Transverse colon (tissue), 4 donors: ENCODE measurements at places on chromosomes 4 and X. TPM values are rescaled to one million over a fixed set of nuclear protein-coding genes. Genes with fewer than 3 reads are reported as not detected.

DNA sequence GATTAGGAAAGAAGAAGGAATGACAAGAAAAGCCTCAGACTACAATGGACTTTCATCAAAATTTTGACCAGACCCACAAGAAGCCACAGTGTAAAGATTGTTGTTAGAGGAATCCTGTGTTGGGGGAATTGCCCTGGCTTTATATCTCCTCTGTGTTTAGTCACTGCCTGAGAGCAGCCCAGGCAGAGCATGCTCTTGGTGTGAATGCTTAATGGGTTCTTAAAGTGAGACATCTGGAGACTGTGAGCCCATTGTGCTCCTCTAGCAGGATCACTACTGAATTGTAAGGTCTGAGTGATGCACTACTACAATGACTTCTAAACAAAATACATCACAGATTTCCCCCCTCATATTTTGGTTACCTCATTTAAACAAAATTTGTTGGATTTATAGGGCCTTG lies 1860.5 kb upstream of the ADGRL3 start:
- no peaks in the 10 kb centered on the region for H3K36me3 ChIP-seq
- H3K4me1 ChIP-seq = no peaks in the 10 kb centered on the region
- H3K27me3 ChIP-seq = no peaks in the 10 kb centered on the region
- no peak overlapping the region for H3K27ac ChIP-seq
- H3K4me3 ChIP-seq = no peak overlapping the region
- DNase-seq = no peak

DNA sequence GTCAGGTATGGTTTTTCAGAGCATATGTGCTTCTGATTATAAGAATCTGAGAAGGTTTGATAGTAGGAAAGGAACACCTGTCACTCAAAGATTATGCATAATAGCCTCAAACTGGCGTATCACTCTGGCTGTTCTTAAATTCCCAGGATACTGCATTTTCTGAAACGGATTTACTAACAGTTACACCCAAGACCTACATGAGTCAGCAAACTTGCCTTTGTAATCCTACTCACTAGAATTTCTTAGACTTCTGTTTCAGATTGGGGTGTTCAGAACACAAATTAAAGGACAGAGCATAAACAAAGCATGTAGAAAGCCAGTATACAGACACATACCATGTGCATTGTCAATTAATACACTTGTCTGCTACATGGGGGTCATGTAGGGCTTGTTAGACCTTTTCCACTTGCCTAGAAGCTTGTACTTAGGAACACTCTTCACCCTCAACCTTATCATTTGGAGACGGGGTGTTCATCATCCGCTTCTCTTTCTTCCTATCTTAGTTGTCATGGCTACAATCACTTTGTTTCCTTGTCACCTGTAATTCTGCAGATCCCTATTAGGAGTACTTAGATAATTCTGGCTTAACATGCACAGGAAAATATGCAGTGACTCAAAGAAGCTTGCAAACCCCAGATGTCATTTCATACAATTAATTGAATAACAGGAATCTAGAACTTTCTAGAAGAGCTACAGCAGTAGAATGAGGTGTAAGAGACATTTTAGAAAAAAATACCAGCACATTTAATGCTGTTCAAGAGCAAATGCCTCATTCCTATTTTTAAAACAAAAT lies 593.0 kb upstream of the TENM3 start:
- H3K4me1 ChIP-seq = no peaks in the 10 kb centered on the region
- H3K27me3 ChIP-seq = no peaks in the 10 kb centered on the region
- DNase-seq = no peak
- no peaks in the 10 kb centered on the region for H3K36me3 ChIP-seq
- no peak overlapping the region for H3K4me3 ChIP-seq

DNA sequence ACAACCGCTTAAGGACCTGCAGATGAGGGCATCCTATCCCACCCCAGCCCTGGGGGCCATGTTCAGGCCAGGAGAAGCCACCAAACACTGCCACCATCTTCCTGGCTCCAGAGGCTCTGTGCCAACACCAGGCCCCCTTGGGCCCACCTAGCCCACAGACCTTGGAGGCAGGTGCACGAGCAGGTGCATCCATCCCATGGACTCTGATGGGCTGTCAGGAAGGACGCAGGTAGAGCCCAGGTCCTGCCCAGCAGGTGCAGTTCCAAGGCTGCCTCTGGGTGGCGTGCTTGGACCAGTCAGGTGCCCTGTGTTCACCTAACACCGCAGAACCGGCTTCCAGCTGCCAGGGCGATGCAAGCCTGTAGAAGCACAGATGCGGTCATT lies 22.8 kb upstream of the PDE6B start:
- H3K36me3 ChIP-seq = no peaks in the 10 kb centered on the region
- DNase-seq = peak; percentile 88
- peaks cover 32% of the 10 kb centered on the region for H3K27me3 ChIP-seq
- no peaks in the 10 kb centered on the region for H3K4me1 ChIP-seq
- H3K27ac ChIP-seq = no peak overlapping the region

DNA sequence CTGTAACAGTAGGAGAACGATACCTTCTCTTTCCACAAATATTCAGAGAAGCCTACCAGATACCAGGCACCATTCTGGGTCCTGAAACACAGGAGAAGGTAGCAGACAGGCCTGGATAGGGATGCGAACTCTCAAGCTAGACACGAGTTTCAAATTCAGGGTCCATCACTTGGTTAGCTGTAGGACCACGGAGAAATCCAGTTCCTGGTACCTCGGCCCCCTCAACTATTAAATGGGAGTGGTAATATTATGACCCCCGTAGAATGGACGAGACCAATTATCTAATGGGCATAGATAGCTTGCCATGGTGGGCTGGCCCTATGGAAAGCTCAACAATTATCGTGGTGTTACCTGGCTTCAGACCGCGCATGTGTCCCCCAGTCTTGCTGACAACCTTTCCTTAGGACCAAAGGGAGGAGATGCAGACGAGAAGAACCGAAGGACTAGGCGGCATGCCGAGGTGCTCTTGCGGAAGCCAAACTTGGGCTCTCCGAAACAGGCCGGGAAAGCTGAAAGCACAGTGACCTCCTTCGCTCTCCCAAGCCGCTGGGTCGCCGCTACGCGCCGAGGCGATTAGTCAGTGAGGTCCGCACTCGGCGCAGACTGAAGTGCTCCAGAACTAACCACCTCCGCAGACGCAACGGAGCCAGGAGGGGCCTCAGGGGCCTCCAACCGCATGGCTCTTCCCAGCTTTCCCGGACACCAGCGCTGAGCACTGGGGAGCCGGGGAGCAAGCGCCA lies 19.6 kb downstream of the NKX3-2 start:
- no peak overlapping the region for H3K27ac ChIP-seq
- H3K36me3 ChIP-seq = no peaks in the 10 kb centered on the region
- H3K4me1 ChIP-seq = peaks cover 4% of the 10 kb centered on the region
- peaks cover 95% of the 10 kb centered on the region for H3K27me3 ChIP-seq
- no peak overlapping the region for H3K4me3 ChIP-seq

GRCh38 chr4:25060963-25061340 lies 30.2 kb upstream of the LGI2 start:
- H3K4me3 ChIP-seq = no peak overlapping the region
- no peaks in the 10 kb centered on the region for H3K36me3 ChIP-seq
- H3K4me1 ChIP-seq = no peaks in the 10 kb centered on the region
- H3K27me3 ChIP-seq = no peaks in the 10 kb centered on the region
- DNase-seq = no peak

DNA sequence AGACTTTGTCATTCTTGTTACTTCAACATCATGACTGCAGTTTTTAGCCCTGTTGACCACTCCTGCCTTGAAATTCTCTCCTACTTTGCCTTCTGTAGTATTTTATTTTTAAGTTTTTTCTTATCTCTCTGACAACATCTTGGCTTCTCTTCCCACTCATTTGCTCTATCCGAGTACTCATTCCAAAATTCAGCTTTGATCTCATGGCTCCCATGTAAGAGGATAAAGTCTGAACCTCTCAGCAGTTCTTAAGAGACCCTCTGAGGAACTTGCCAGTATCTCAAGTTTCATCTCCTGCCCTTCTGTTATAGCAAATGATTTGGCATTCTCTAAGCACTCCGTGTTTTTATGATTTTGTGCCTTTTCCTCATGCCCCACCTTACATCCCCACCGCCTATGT lies 67.7 kb downstream of the GALNT7 start:
- peaks cover 39% of the 10 kb centered on the region for H3K4me1 ChIP-seq
- H3K4me3 ChIP-seq = no peak overlapping the region
- no peaks in the 10 kb centered on the region for H3K36me3 ChIP-seq
- no peak for DNase-seq
- H3K27me3 ChIP-seq = no peaks in the 10 kb centered on the region

DNA sequence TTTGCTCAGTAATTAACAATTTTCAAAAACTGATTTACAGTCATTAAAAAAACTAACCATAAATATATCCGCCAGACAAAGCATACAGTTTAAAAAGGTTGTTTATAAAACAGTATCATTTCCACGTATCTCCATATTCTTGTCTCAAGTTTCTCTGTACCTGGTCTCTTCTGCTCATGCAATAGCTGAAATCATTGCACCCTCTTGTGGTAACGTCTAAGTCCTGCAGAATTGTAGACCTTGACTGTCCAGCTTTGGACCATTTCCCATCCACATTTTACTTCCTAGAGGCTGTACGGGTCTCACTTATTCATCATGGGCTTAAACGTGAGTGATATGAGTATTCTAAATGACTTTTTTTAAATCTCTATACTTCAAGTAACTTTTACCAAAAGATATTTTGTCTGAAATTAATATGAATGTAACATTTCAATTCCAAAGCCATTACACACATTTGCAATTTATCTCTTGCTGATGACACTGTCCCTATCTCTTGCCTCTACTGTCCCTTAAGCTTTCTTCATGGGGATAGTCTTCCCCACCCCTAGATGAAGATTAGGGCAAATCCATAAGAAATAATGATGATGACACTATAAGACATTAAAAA lies 118.5 kb downstream of the BTC start:
- peaks cover 5% of the 10 kb centered on the region for H3K4me1 ChIP-seq
- DNase-seq = no peak
- no peak overlapping the region for H3K27ac ChIP-seq
- no peak overlapping the region for H3K4me3 ChIP-seq
- no peaks in the 10 kb centered on the region for H3K27me3 ChIP-seq

- no peaks in the 10 kb centered on the region for H3K27me3 ChIP-seq
- no peaks in the 10 kb centered on the region for H3K36me3 ChIP-seq
Measured at GRCh38 chr4:75848891-75849290, 53.4 kb downstream of the PPEF2 start.

DNA sequence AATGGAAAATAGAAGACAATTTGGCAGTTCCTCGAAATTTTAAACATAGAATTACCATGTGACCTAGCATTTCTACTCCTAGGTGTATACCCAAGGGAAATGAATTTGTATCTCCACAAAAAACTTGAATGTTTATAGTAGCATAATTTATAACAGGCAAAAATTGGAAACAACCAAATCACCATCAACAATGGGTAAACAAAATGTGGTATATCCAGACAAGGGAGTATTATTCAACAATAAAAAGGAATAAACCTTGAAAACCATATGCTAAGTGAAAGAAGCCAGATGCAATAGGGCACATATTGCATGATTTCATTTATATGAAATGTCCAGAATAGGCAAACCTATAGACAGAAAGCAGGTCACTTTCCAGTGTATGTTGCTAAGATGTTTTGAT lies 83.8 kb downstream of the SNX25 start:
- H3K27me3 ChIP-seq = no peaks in the 10 kb centered on the region
- no peak overlapping the region for H3K4me3 ChIP-seq
- H3K36me3 ChIP-seq = no peaks in the 10 kb centered on the region
- H3K4me1 ChIP-seq = no peaks in the 10 kb centered on the region

DNA sequence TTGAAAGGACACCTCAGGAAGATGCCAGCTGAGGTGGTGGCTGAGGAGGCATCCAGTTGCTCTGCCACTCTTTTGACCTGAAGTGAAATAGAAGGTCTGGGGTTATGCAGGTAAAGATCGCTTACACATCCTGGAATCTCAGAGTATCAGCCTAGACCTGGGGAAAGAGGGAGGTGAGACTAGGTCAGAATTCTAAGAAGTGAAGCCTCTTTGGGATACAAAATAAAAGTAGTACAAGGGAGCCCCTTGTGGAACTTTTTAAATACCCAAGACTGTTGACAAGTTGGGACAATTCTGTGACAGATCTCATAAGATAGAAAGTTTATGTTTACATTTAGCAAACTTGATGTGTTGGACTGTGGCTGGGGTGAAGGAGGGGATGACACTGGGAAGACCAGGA lies 263.1 kb downstream of the SPRY1 start:
- no peaks in the 10 kb centered on the region for H3K36me3 ChIP-seq
- no peak for DNase-seq
- H3K4me3 ChIP-seq = no peak overlapping the region
- no peaks in the 10 kb centered on the region for H3K27me3 ChIP-seq

DNA sequence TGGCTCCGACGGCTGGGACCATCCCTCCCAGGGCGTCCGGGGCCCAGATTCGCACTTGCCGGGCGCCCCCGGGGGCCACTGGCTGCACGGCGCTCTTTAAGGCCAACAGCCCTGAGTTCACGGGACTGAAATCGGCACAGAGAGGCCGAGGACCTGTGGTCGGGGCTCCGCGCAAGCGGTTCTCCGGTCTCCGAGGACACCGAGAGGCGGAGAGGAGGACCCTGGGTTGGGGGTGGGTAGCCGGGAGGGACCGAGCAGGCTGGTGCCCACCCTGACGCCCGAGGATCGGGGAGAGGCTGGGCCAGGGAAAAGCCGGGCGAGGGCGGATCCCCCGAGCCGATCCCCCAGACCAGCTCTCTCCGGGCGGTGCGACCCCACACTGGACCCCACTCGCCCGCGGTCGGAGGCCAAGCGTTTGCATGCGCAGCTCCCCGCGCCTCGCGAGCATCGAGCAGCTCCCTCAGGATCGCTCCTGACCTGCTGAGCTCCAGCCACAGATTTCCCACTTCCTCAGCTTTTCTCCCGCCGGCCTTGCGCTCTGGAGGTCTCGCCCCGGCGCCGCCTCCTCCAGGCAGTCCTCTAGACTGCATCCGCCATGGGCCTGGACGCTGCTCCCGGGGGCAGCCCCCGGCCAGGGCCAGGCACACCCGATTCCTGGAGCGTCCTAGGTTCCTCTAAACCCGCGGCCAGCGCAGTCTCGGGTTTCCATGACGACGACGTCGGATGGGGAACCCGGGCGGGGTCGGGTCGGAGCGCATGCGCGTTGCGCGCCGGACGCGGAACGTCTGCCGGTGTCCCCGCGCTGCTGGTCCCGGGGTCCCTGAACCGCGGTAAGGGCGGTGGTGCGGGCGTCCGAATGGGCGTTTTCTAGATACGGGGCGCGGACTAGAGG lies 17.6 kb upstream of the NAT8L start:
- peak overlapping the region; percentile 90 for H3K4me3 ChIP-seq
- H3K27ac ChIP-seq = peak overlapping the region; percentile 70
- peak; percentile 86 for DNase-seq
- H3K36me3 ChIP-seq = no peaks in the 10 kb centered on the region
- H3K4me1 ChIP-seq = peaks cover 17% of the 10 kb centered on the region

GRCh38 chrX:16646366-16647138 lies 3.4 kb upstream of the S100G start:
- H3K27ac ChIP-seq = no peak overlapping the region
- H3K36me3 ChIP-seq = no peaks in the 10 kb centered on the region
- DNase-seq = no peak
- H3K4me1 ChIP-seq = no peaks in the 10 kb centered on the region

Gene SMIM10
- total RNA-seq = not detected

Gene KIF4A
- total RNA-seq = 1.4 TPM

Gene EBP
- total RNA-seq = 19.9 TPM

Gene IL2
- total RNA-seq = not detected

Gene CXCL11
- total RNA-seq = not detected

Gene INPP4B
- 32.2 TPM for total RNA-seq

Gene DKK2
- not detected for total RNA-seq
